ENCODE measurements at places on chromosomes 11 and 22. TPM values are rescaled to one million over a fixed set of nuclear protein-coding genes. Genes with fewer than 3 reads are reported as not detected.

Gene CHRDL2
- 1.3 TPM for total RNA-seq

Gene TCN1
- 1.8 TPM for total RNA-seq

Gene SLC22A12
- total RNA-seq = not detected

Gene BAIAP2L2
- 0.35 TPM for total RNA-seq

Gene HEPN1
- not detected for total RNA-seq

Gene APIP
- 33.4 TPM for total RNA-seq

- DNase-seq = no peak
Measured at GRCh38 chr11:129894278-129895125, 876 bp downstream of the NFRKB start.

DNA sequence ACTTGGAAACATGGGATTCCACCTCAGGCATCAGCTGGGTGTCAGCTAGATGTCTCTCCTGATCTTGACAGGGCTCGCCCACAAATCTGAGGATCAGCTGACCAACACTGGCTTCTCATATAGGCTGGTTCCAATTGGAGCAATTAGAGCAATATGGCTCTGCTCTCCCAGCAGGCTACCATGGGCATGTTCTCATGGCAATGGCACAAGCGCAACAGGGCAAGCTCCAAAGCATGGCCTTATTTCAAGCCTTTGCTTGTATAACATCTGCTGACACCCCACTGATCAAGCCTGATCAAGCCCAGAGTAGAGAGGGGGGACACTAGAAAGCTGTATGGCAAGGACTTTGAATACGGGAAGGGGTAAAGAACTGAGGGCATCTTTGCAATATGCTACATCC lies 40.7 kb upstream of the SPATA19 start:
- no peak for DNase-seq

GRCh38 chr11:99199341-99199740 lies 178.6 kb downstream of the CNTN5 start:
- no peak for DNase-seq

DNA sequence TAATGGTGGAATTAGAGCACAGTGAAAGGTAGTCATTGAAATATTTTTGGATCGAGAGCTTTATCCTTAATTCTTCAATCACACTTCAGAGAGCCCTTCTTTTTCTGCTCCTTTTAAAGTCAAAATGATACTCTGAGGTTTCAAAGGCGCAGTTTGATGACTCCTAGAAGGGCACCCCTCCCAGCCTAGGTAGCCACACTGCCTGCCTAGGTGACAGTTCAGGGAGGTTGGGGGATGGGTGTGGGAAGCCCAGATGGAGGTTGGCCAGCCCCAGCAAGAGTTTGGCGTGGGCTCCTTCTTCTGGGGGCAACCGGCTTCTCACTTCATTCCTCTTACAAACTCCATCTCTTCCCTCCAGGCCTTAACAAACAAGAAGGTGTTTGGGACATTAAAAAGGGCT lies 28.6 kb upstream of the PHF21A start:
- DNase-seq = no peak

DNA sequence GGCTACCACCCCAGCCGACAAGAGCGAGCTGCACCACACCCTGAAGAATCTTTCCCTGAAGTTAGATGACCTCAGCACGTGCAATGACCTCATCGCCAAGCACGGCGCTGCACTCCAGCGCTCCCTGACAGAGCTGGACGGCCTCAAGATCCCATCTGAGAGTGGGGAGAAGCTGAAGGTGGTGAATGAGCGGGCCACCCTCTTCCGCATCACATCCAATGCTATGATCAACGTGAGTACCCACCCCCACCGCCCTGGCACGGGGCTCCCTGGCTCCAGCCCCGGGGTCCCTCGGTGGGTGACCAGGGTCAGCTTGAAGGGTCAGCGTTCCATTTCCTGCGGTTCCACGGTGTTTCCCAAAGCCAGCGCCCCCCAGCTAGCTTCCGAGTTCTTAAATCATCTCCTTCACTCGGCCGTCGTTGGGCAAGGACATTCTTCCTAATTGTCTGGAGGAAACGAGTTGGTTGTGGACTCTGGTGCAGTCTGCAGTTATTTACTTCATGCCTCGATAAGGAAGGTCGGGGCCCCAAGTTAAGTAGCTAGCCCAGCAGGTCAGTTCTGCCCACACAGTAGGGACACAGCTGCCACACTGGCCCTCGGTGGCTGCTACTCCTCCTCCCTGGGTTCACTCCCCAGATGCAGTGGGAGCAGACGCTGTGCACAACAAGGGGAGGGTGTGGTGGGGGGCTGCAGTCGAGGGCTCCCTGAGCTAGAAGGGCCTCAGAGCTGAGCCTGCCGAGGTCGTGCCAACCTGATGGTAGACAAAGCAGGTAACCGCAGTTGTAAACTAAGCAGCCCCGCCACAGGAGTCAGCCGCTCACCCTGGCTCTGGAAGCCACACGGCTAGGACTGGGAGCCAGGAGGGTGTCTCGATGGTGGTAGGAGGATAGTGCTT lies 97.9 kb downstream of the MORC2 start:
- no peak for DNase-seq

- DNase-seq = no peak
Measured at GRCh38 chr22:29937940-29938693, 55.1 kb downstream of the MTMR3 start.

DNA sequence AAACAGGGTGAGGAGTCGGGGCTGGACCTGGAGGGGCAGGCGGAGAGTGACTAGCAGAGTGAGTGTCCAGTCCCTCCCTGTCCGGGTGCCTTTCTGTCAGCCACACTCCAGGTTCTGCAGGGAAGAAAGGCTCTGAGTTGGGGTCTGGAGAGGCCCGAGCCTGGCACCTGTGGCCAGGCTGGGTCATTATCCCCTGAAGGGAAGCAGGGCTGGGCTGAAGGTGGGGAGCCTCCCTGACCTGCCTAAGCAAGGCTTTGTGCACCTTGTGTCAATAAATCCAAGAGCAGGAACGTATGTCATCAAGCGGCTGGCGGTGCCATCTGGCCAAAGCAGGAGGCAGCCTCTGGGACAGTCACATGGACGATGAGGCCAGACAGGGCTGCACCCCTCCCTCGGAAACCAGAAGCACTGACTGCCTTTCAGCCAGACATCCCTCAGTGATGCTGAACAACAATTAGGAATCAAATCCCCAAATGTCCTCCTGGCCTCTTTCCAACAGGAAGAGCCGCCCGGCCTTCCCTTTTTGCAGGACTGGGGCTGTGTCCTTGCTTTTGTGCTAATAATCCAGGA lies 73.9 kb upstream of the FGF3 start:
- no peak for DNase-seq

GRCh38 chr22:46007003-46007847 lies 30.3 kb upstream of the WNT7B start:
- DNase-seq = peak; percentile 41

GRCh38 chr22:39994041-39994565 lies 651 bp upstream of the FAM83F start:
- no peak for DNase-seq

Data from left lung (tissue), 14 donors.